Activated CD8-positive, alpha-beta memory T cell treated with anti-CD3 and anti-CD28 coated beads, Interleukin-2, amount 10 ng/mL, durations not matched to agents 7 days and 5 days (primary cell): ENCODE measurements at places on chromosomes 2 and 18. TPM values are rescaled to one million over a fixed set of nuclear protein-coding genes. Genes with fewer than 3 reads are reported as not detected.

ARHGAP28 gene
- total RNA-seq = not detected

KCMF1 gene
- 78.2 TPM for total RNA-seq

RAD51AP2 gene
- total RNA-seq = not detected

C2orf81 gene
- total RNA-seq = 1.8 TPM

PLCD4 gene
- 0.53 TPM for total RNA-seq

ADRA2B gene
- total RNA-seq = 0.09 TPM

CELF4 gene
- not detected for total RNA-seq

PARD6G gene
- total RNA-seq = 0.98 TPM

HNRNPLL gene
- total RNA-seq = 88.8 TPM

RNPEPL1 gene
- total RNA-seq = 101 TPM

HAAO gene
- total RNA-seq = 0.56 TPM

TDRD15 gene
- total RNA-seq = not detected

FAM124B gene
- 0.23 TPM for total RNA-seq

SLC30A3 gene
- total RNA-seq = 0.47 TPM

KCNG2 gene
- not detected for total RNA-seq

CYP26B1 gene
- not detected for total RNA-seq

ZAP70 gene
- 286 TPM for total RNA-seq

TUBA4B gene
- not detected for total RNA-seq

UGT1A3 gene
- total RNA-seq = not detected

DSG1 gene
- not detected for total RNA-seq

TWIST2 gene
- total RNA-seq = not detected

NTSR2 gene
- not detected for total RNA-seq

TEKT4 gene
- not detected for total RNA-seq

SCYGR1 gene
- not detected for total RNA-seq

ZNF892 gene
- total RNA-seq = 3.5 TPM

MAB21L4 gene
- total RNA-seq = not detected

LTBP1 gene
- total RNA-seq = 0.50 TPM

KLHL29 gene
- 0.12 TPM for total RNA-seq

ANKRD30BL gene
- total RNA-seq = not detected

RUFY4 gene
- total RNA-seq = 1.4 TPM

SPDYA gene
- 1.6 TPM for total RNA-seq

IL36B gene
- not detected for total RNA-seq

SIX2 gene
- total RNA-seq = not detected

HOXD13 gene
- total RNA-seq = not detected

ASXL3 gene
- not detected for total RNA-seq

RTP5 gene
- not detected for total RNA-seq

CPS1 gene
- total RNA-seq = 0.96 TPM

ADAM17 gene
- 25.5 TPM for total RNA-seq

HOXD9 gene
- not detected for total RNA-seq

TLX2 gene
- 1.3 TPM for total RNA-seq

SP140 gene
- 132 TPM for total RNA-seq

NAT8 gene
- total RNA-seq = not detected

APOB gene
- total RNA-seq = not detected

PSTPIP2 gene
- total RNA-seq = 16.1 TPM

RGPD3 gene
- not detected for total RNA-seq

SETBP1 gene
- total RNA-seq = 25.2 TPM

SATB2 gene
- total RNA-seq = not detected

LAMA1 gene
- not detected for total RNA-seq

ME2 gene
- total RNA-seq = 77.2 TPM

SRD5A2 gene
- not detected for total RNA-seq

POMC gene
- total RNA-seq = 4.6 TPM

VIT gene
- total RNA-seq = not detected

TTC31 gene
- total RNA-seq = 48.8 TPM

PLEKHH2 gene
- total RNA-seq = 0.67 TPM
